Fibroblast of lung (primary cell): ENCODE measurements at places on chromosomes 7 and 10. TPM values are rescaled to one million over a fixed set of nuclear protein-coding genes. Genes with fewer than 3 reads are reported as not detected.
A peak's percentile ranks its signal among the peaks of the same experiment; 100 is the strongest.

GRCh38 chr7:2614631-2615330 is 17.0 kb upstream of the TTYH3 start:
- no peak for DNase-seq
- H3K27ac ChIP-seq: no peak overlapping the region
- no peaks in the 10 kb centered on the region for H3K36me3 ChIP-seq

NME8 gene
- not detected in 2 replicates for total RNA-seq

FAM237B gene
- total RNA-seq: under 0.01 TPM in 1 of 2 replicates, not detected in the other

ALOX5 gene
- total RNA-seq: not detected in 2 replicates

- no peak overlapping the region for H3K4me3 ChIP-seq
- H3K27ac ChIP-seq: no peak overlapping the region
- H3K27me3 ChIP-seq: no peaks in the 10 kb centered on the region
- H3K36me3 ChIP-seq: no peaks in the 10 kb centered on the region
These were observed 134.6 kb upstream of the CHST15 start for GRCh38 chr10:124227988-124228387.

DNA sequence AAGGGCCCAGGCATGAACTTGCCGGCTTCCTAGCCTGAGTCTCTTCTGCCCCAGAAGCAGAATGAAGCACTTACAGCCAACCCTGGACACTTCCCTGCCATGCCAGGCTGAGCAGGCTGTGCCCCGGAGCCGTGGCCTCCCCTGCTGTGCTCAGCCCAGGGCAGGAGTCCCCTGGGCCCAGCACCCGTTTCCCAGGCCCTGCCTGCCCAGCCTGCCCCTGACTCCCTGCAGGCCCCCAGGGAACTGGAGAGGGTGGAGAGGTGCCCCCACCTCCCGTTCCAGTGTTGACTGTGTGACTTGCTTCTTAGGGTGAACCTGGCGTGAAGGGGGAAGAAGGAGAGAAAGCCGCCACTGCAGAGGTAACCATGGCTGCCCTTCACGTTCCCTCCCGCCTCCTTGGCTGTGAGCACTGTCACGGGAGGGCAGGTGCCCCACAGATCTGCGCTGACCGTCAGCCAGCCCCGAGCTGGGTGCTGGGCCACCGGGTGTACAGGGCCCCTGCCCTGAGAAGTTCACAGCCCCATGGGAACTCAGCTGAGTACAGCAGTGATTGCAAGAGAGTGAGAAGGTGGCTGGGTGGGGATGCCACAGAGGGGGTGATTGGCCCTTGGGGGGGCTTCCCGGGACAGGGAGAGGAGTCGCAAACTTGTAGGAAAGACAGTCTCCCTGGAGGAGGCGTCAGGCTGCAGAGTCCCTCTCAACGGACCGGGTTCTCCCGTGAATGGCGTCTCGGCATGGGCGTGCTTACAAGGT is 75.9 kb downstream of the MYL10 start:
- H3K36me3 ChIP-seq: no peaks in the 10 kb centered on the region
- no peak overlapping the region for H3K4me3 ChIP-seq
- H3K4me1 ChIP-seq: no peaks in the 10 kb centered on the region
- no peak overlapping the region for H3K27ac ChIP-seq
- no peak for DNase-seq
- no peaks in the 10 kb centered on the region for H3K27me3 ChIP-seq

PTPN20 gene
- 0.33 and 1.5 TPM in 2 replicates for total RNA-seq

GRCh38 chr7:40675741-40676140 is 540.9 kb downstream of the SUGCT start:
- no peaks in the 10 kb centered on the region for H3K36me3 ChIP-seq
- H3K4me3 ChIP-seq: no peak overlapping the region
- no peaks in the 10 kb centered on the region for H3K27me3 ChIP-seq
- no peaks in the 10 kb centered on the region for H3K4me1 ChIP-seq
- DNase-seq: no peak
- no peak overlapping the region for H3K27ac ChIP-seq

DNA sequence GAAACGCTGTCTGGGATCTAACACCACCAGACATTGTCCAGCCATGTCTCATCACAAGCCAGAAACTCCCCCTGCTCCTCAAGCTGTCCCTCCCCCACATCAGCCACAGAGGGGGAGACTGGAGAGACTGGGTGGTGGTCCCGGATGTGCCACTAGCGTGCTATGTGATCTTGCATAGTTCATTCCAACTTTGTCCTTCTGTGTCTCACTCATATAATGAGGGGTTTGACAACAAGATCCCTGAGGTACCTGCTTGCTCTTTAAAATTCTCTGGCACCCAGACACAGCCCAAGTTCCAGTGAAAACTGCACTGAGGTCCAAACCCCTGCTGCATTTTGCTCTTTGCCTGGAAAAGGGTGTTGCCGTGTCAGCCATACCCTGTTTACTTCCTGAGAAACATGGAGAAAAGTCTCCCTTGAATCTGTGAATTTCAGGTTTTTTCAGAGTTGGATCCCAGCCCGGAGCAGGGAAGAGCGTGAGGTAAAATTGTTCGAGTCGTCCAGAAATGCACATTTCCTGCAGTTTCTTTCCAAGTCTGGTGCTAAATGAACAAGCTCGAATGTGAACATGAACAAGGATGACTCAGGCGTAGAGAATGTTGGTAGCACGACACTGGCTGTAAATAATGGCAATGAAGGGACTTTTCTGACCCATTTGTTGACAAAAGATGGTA is 156.6 kb downstream of the CCDC3 start:
- no peak overlapping the region for H3K4me3 ChIP-seq
- H3K36me3 ChIP-seq: no peaks in the 10 kb centered on the region
- H3K4me1 ChIP-seq: peaks cover 4% of the 10 kb centered on the region

MYH16 gene
- total RNA-seq: not detected in 2 replicates

DNA sequence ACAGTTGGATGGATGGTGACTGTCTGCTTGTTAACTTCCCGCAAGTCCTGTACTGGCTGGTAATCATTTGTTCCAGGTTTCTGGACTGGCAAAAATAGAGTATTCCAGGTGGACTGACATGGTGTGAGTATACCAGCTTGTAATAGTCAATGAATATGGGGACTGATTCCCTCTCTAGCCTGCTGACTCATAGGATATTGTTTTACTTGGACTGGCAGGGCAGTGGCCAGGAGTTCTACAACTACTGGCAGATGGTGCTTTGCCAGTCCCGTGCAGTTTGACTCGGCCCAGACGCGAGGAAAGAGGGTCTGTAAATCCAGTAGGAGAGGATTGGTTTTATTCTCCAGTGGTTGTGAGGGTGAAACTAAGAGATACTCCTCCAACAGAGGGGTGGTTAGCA is 78.0 kb downstream of the PRR15 start:
- H3K36me3 ChIP-seq: no peaks in the 10 kb centered on the region
- no peaks in the 10 kb centered on the region for H3K27me3 ChIP-seq
- no peak overlapping the region for H3K27ac ChIP-seq
- DNase-seq: no peak

NPSR1 gene
- total RNA-seq: not detected in 2 replicates

DNA sequence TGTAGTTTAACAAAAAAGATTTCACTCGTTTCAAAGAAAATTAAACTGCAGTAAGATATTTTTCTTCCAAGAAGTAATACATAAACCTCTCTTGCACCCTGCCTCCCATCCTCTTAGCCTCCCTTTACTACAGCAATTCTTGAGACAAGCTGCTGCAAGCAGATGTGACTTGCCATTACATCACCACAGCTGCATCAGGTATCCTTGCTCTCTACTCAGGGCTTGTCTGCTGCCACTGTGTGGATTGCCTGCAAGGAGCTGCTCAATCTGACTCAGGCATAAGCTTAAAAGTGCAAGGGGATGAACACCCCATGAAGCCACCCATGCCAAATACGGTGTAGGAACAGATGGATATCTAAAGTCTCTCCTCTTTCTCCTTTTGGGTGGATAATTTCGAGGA is 609.9 kb downstream of the DNAJB9 start:
- H3K4me3 ChIP-seq: no peak overlapping the region
- H3K27ac ChIP-seq: no peak overlapping the region
- no peaks in the 10 kb centered on the region for H3K36me3 ChIP-seq
- H3K27me3 ChIP-seq: no peaks in the 10 kb centered on the region

RADIL gene
- 0.33 and 0.51 TPM in 2 replicates for total RNA-seq

- peak; percentile 23 for DNase-seq
- no peaks in the 10 kb centered on the region for H3K36me3 ChIP-seq
- no peak overlapping the region for H3K27ac ChIP-seq
- H3K4me1 ChIP-seq: no peaks in the 10 kb centered on the region
- no peak overlapping the region for H3K4me3 ChIP-seq
These were observed 51.0 kb downstream of the PTTG1IP2 start for GRCh38 chr7:90520484-90520883.

NANOS1 gene
- 1.0 and 1.2 TPM in 2 replicates for total RNA-seq

GRCh38 chr10:8778713-8779112 is 724.2 kb downstream of the GATA3 start:
- no peaks in the 10 kb centered on the region for H3K36me3 ChIP-seq
- H3K4me1 ChIP-seq: no peaks in the 10 kb centered on the region
- H3K27ac ChIP-seq: no peak overlapping the region
- no peak overlapping the region for H3K4me3 ChIP-seq
- DNase-seq: no peak

- H3K36me3 ChIP-seq: no peaks in the 10 kb centered on the region
- H3K27ac ChIP-seq: no peak overlapping the region
These were observed 19.0 kb upstream of the FAM20C start for GRCh38 chr7:173209-173918.

- peak; percentile 82 for DNase-seq
- no peaks in the 10 kb centered on the region for H3K4me1 ChIP-seq
- no peaks in the 10 kb centered on the region for H3K36me3 ChIP-seq
These were observed 262.1 kb downstream of the ATRNL1 start for GRCh38 chr10:115355162-115355760.

DNA sequence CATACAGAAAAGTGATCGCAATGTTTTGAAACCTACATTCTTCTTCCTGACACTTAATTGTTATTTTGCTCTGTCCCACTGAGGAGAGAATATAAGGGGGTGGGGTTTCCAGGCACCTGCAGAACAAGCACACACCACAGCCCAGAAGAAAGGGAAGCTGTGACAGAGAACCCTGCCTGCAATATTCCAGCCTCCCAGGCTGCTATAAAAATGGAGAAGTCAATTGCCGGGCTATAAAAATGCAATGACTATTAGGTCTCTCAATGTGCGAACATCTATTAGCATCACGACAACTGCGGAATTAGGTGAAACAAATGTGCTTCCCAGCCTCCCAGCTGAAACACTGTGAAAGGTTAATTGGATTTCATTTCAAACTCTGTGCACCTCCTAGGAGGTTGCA is 145.3 kb upstream of the FRMD4A start:
- no peaks in the 10 kb centered on the region for H3K36me3 ChIP-seq
- no peak for DNase-seq
- H3K27ac ChIP-seq: no peak overlapping the region
- no peaks in the 10 kb centered on the region for H3K27me3 ChIP-seq
- H3K4me1 ChIP-seq: peaks cover 6% of the 10 kb centered on the region

ANKRD61 gene
- 0.17 and 0.26 TPM in 2 replicates for total RNA-seq

GRCh38 chr10:843703-844102 is 87.8 kb downstream of the LARP4B start:
- no peaks in the 10 kb centered on the region for H3K27me3 ChIP-seq
- H3K27ac ChIP-seq: no peak overlapping the region
- no peaks in the 10 kb centered on the region for H3K4me1 ChIP-seq
- H3K36me3 ChIP-seq: peaks cover 10% of the 10 kb centered on the region

- no peak overlapping the region for H3K4me3 ChIP-seq
- no peak for DNase-seq
- H3K27ac ChIP-seq: no peak overlapping the region
- no peaks in the 10 kb centered on the region for H3K36me3 ChIP-seq
These were observed 125.7 kb upstream of the CDK1 start for GRCh38 chr10:60652628-60653027.

DNA sequence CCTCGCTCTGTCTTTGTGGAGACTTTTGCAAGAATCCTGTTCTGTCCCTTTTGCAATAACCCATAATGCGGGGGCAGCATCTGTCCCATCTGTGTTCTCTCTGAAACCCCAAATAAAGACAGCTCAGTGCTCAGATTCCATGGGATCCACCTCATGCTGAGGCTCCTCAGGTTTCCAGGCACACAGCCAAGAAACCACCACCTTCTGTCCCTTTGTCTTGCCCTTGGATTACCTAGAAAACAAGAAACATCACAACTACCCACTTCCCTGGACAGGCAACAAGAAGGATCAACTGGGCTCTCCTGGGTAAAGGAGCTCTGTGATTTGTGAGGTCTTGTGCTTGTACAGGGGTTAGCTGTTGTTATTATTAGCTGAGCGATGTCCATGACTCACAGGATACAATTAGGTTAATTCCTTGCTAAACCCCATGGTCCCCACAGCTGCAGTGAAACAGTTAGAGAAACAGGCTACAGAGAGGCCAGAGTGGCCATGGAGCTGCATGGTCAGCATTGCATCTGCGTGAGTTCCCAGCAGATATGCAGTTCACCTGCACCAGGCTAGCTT is 50.2 kb downstream of the CXCL12 start:
- no peaks in the 10 kb centered on the region for H3K4me1 ChIP-seq
- peak; percentile 80 for DNase-seq
- H3K27me3 ChIP-seq: no peaks in the 10 kb centered on the region
- no peak overlapping the region for H3K27ac ChIP-seq
- no peaks in the 10 kb centered on the region for H3K36me3 ChIP-seq

GRCh38 chr7:134368851-134369544 is 52.3 kb upstream of the SLC35B4 start:
- H3K4me1 ChIP-seq: no peaks in the 10 kb centered on the region
- no peak overlapping the region for H3K27ac ChIP-seq
- no peaks in the 10 kb centered on the region for H3K36me3 ChIP-seq
- no peaks in the 10 kb centered on the region for H3K27me3 ChIP-seq
- peak; percentile 74 for DNase-seq

DNA sequence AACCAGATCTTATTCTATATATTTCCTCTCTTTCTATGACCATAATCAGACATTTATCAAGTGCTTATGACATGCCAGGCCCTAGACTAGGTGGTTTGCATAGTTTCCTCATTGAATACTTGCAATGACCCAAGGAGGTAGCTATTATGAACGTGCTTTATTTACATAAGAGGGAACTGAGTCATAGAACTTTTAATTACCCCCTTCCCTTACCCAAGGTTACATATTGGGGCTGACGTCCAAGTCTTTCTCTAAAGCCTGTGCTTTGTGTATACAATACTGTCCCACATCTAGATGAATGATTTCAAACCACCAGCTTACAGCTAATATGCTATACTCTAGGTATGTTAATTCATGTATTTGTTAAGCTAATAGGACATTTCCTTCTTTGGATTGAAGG is 91.9 kb upstream of the NPY start:
- H3K27ac ChIP-seq: no peak overlapping the region
- H3K4me3 ChIP-seq: no peak overlapping the region
- no peaks in the 10 kb centered on the region for H3K27me3 ChIP-seq
- no peaks in the 10 kb centered on the region for H3K36me3 ChIP-seq
- peak; percentile 92 for DNase-seq
